GM12891 (cell line): ENCODE measurements at places on chromosomes 5 and 9.

- DNase-seq: no peak
Measured at GRCh38 chr5:5199495-5199894, 59.4 kb downstream of the ADAMTS16 start.

DNA sequence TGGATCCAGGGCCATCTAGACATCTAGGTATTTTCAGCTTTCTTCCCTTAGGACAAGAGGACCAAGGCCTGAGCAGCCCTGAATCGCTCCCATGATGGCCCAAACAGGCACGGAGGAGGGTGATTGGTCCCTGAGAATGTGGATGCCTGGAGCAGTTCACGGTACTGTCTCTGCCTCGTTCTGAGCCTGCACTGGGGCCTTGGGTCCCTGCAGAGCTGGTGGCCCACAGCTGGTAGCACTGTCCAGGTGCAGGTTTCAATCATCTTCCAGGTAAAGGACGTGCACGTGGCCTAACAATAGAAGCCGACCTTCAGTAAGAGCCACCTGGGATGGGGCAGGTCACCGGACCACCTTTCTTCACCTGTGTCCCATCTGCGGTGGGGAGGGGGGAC is 19.4 kb upstream of the FCN1 start:
- DNase-seq: no peak

DNA sequence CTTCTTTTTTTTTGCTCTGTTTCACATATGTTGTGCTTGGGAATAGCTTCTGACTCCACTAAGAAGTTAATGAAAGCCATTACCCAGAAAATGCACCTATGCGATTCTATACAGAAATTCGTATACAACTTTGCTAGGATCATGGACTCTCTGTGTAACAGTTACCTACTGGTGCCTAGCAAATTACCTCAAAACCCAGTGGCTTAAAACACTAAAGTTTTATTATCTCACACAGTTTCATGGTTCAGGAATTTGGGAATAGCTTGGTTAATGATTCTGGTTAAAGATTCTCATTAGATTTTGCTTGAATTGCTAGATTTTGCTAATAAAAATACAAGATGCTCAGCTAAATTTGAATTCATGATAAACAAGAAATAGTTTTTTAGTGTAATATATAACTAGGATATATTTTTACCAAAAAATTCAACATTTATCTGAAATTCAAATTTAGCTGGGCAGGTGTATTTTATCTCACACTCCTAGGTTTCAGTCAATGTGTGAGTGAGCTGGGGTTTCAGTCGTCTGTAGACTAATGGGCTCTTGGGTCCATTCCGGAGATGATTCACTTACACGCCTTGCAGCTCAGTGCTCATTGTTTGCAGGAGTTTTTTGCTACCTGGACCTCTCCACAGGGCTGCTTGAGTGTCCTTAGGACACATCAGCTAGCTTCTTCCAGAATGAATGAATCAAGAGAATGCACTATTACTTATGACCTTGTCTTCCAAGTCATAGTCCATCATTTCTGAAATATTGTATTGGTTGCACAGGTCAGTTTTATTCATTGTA is 75.1 kb downstream of the MROH2B start:
- DNase-seq: no peak

DNA sequence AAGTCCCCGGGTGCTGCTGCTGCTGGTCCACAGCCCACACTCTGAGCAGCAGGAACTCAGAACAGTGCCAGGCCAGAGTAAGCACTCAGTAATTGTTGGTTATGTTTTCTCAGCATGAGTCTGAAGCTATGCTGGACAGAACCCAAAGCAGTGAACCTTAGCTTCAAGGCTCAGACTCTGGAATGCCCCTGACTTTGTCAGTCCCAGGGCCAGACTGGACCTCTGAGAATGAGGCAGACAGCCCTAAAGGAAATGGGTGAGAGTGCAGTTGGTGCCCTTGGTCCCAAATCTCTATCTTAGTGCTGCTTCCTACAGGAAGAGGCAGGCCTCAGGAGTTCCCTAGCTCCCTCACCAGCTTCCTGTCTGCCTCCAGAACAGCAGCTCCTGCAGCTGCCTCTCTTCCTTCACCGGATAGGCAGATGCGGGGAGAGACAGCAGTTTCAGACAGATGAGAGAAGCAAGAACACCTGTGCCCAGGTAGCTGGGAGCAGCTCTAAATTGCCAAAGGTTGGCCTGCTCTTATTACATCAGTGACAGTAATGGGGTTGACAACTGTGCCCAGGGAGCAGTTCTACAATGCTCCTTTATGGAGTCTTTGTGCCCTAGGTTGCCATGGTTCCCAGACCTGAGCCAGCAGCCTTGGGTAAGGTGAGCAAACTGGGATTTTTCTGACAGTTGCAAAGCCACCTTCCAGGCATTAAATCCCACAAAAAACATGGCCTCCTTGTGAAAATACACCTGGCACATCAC is 82.2 kb upstream of the CXCL14 start:
- DNase-seq: no peak

GRCh38 chr9:69342769-69343168 is 17.8 kb downstream of the ENTREP1 start:
- no peak for DNase-seq

DNA sequence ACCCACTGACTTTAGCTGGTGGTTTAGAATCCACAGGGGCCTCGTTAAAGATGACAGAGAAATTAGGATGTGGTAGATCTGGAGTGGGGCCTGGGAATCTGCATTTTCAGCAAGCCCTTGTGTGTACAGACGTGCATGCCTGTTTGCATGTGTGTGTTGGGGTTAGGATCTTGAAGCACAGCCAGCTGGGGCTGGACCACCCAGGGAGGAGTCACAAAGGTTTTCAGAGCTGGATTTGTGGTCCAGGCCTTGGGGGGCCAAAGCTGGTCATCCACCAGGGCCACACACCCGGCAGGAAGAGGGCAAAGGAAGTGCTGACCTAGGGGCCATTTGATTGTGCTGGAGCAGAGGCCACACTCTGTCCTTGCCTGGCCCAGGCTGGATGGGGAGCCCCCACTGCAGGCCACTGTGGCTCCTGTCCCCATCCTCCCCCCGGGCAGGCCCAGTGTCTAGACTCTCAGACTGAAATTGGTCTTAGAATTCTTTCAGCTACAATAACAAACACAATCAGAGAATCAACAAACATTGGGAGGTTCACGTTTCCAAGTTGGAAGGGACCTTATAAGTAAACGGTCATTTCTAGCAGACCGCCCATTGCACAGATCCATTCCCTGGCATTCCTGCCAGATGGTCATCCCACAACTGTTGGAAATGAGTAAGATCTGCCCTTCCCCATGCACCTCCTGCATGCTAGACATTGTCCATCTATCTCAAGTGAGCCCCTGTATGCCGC is 10.3 kb downstream of the CDX1 start:
- no peak for DNase-seq

GRCh38 chr9:104905931-104906330 is 22.0 kb downstream of the ABCA1 start:
- DNase-seq: no peak

- no peak for DNase-seq
Measured at GRCh38 chr5:86175224-86175623, 442.5 kb upstream of the COX7C start.

GRCh38 chr5:130092991-130093390 is 188.7 kb downstream of the CHSY3 start:
- no peak for DNase-seq

DNA sequence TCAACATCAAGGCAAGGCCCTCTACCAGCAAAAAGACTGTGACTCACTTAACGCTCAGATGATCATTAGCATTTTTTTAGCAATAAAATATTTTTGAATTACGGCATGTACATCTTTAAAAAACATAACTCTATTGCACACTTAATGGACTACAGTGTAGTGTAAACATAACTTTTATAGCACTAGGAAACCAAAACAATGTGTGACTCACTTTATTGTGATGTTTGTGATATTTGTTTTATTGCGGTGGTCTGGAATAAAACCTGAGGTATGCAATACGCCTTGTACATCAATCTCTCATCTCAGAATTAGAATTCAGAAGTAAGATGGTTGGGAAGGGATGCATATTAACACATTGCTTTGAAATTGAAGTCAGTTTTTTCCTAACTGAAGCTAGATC is 106.9 kb upstream of the PTCH1 start:
- no peak for DNase-seq

DNA sequence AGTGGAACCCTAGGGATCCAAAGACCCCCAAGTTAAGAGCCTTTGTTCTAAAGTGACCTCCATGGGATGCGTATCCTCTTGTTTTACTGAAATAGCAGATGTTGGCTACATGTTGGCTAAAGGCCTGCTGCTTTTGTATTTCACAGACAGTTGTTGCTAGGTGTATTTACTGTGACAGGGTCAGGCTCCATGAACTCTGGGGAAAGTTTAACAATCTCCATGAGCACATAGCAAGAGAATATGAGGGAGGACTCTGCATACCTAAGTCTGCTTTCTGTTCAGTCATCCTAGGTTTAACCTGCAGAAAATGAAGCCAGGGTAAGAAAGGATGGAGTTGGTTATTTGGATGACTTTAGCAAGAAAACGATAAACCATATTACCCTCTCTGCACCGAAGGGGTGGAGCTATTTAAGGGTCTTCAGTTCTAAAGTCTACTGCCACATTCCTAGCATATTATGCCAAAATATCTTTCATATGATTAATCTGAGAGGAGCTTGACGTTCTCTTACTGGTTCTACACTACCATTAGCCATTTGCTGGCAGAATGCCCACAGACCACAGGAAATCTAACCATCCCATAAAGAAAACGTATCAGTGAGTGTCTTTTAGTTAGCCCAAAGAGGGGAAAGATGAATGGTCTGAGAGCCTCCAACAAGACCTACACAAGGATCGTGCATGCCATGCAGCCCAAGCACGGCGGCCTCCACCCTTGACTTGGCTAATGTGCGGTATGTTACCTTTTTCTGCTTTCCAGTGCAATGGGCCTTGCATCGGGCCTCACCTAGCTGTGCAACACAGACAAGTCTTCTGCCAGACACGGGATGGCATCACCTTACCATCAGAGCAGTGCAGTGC is 127.8 kb downstream of the SAXO1 start:
- no peak for DNase-seq

- DNase-seq: no peak
Measured at GRCh38 chr9:134605351-134605965, 36.1 kb upstream of the COL5A1 start.

GRCh38 chr9:127079446-127080140 is 42.8 kb downstream of the ANGPTL2 start:
- DNase-seq: no peak

DNA sequence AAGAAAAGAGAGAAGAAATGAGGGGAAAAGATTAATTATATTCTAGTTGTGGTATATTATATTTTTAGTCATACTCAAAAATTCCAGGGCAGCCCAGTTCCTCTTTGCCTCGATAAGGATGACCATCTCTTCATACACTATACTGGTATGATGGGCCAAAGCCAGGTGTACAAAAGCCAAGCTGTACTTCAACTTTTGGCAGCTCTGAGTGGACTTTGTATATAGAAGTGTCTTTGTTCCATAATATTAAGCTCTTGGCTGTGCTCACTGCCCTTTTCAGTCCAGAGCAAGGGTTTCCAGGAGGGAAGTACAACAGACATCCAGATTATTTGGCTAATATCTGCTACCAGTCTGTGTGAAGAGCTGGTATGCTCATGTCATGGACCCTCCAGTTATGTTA is 934.3 kb upstream of the CDH10 start:
- DNase-seq: no peak

DNA sequence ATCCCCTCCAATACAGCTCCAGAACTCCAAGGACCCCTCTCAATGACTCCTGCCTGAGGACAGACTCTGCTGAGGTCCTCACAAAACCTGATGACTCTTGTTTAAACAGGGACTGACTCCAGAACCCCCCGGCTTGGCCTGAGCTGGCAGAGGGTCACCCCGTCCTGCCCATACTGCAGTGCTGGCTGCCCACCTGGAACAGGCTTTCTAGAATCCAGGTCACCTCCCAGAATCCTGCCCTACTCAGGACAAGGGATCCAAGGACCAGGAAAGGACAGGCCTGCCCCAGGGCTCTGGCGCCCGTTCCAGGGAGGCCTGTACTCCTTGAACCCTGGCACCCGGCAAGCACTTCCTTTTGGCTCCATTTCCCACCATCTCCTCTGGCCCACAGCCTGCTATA is 22.2 kb downstream of the RALGDS start:
- no peak for DNase-seq

- DNase-seq: no peak
Measured at GRCh38 chr5:1400936-1401335, 44.3 kb downstream of the SLC6A3 start.

DNA sequence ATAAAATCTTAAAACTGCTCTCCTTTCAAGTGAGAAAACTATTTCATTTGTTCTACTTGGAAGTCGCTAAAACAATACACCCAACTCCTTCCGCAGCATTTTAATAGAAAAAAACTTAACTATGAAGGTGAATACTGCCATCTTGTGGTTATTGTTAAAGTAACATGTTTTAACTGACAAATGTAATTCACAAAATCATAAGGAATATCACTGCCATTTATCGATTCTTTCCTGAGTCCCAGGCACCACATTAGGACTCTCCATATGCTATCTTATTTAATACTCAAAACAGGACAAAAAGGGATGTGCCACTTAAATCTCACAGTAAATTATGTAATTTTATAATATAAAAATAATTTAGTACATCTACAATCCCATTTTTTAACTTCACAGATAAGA is 130.5 kb upstream of the ITGA1 start:
- DNase-seq: no peak

GRCh38 chr9:136740971-136741882 is 1.5 kb downstream of the LCN10 start:
- DNase-seq: no peak

DNA sequence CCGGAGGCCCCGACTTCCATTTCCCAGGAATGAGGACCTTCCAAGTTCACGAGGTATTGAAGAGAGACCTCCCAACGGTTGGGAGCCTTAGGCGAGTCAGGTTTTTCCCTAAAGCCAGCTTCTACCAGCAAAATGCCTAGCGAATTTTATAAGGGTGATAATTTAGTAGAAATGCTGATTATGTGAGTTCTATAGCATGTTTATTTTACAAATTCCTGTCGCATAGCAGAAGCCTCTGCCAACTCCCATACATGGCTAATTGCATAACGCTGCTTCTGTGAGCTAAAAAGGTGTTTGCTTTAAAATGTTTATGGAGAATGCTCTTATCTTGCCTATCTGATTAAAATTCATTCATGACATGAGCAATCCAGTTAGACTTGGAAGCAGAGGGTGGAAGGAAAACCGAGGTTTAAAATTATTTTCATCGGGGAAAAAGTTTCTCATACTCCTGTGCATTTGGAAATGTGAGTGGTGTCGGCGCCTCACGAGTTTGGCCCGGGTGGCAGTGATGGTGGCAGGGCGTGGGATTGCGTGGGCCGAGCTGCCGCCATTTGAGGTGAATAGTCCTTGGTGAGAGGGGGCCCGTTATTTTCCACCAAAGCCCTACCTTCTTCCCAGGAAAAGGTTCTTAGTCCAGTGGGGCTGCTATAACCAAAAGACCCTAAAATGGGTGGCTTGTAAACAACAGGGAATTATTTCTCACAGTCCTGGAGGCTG is 104.4 kb upstream of the FCN2 start:
- no peak for DNase-seq
